Activated CD8-positive, alpha-beta memory T cell treated with anti-CD3 and anti-CD28 coated beads, Interleukin-2, amount 10 ng/mL, durations not matched to agents 7 days and 5 days (primary cell): ENCODE measurements at places on chromosomes 11 and 22.

GRCh38 chr11:127965939-127966668 is 621.3 kb downstream of the ETS1 start:
- H3K4me3 ChIP-seq, result no peak overlapping the region
- no peaks in the 10 kb centered on the region for H3K36me3 ChIP-seq
- H3K27me3 ChIP-seq, result peaks cover 15% of the 10 kb centered on the region
- no peak overlapping the region for H3K27ac ChIP-seq

GRCh38 chr11:65183201-65183891 is 1.6 kb downstream of the CAPN1 start:
- peaks cover 7% of the 10 kb centered on the region for H3K36me3 ChIP-seq
- peak overlapping the region; percentile 49 for H3K27ac ChIP-seq
- peaks cover 19% of the 10 kb centered on the region for H3K4me1 ChIP-seq
- DNase-seq, result no peak
- H3K4me3 ChIP-seq, result peak overlapping the region; percentile 83

DNA sequence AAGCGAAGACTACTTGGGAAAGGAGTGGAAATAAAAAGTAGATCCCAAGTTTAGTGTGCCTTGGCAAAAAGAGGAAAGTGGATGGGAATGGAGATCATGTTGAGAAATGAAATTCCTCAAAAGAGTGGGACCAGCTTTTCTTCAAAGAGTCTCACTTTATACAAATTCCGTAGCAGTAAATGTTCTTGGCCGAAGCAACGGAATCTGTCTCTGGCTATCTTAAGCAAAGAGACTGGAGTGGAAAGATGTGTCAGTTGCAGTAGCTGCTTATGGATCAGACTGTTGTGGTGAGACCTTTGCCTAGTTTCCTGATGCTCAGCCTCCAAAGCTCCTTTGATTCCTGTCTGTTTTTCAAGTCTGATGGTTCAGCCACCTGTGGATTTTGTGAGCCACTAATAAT is 73.6 kb downstream of the CSTPP1 start:
- no peaks in the 10 kb centered on the region for H3K4me1 ChIP-seq
- no peak overlapping the region for H3K27ac ChIP-seq
- H3K36me3 ChIP-seq, result no peaks in the 10 kb centered on the region
- no peak overlapping the region for H3K4me3 ChIP-seq
- no peak for DNase-seq
- H3K27me3 ChIP-seq, result no peaks in the 10 kb centered on the region

- H3K27ac ChIP-seq, result no peak overlapping the region
- H3K36me3 ChIP-seq, result no peaks in the 10 kb centered on the region
- no peak for DNase-seq
- peaks cover 43% of the 10 kb centered on the region for H3K27me3 ChIP-seq
Observed at GRCh38 chr22:37008365-37008764, 10.9 kb downstream of the TST start.

DNA sequence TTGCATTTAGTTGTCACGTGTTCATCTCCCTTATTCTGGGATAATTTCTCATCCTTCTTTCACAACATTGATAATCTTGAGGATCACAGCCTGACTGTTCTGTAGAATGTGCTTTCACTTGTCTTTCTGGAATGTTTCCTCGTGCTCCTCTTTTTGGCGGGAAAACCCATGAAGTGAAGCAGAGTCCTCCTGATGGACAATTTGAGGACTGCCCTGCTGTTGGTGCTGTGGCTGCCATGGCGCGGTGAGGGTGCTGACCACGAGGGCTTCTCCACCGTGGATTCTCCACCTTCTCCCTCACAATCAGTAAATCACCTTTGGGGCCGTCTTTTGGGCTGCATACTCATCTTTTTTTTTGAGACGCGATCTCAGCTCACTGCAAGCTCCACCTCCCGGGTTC is 946.9 kb downstream of the BRD1 start:
- no peaks in the 10 kb centered on the region for H3K36me3 ChIP-seq
- no peak for DNase-seq
- no peak overlapping the region for H3K27ac ChIP-seq
